Activated T-cell treated with anti-CD3 and anti-CD28 coated beads for 24 hours (primary cell): ENCODE measurements at places on chromosomes 7 and 10.

GRCh38 chr10:122388287-122388997, 13.9 kb downstream of the PLEKHA1 start:
- no peak for DNase-seq

- no peak for DNase-seq
Observed at GRCh38 chr7:22550514-22551030, 50.6 kb upstream of the STEAP1B start.

DNA sequence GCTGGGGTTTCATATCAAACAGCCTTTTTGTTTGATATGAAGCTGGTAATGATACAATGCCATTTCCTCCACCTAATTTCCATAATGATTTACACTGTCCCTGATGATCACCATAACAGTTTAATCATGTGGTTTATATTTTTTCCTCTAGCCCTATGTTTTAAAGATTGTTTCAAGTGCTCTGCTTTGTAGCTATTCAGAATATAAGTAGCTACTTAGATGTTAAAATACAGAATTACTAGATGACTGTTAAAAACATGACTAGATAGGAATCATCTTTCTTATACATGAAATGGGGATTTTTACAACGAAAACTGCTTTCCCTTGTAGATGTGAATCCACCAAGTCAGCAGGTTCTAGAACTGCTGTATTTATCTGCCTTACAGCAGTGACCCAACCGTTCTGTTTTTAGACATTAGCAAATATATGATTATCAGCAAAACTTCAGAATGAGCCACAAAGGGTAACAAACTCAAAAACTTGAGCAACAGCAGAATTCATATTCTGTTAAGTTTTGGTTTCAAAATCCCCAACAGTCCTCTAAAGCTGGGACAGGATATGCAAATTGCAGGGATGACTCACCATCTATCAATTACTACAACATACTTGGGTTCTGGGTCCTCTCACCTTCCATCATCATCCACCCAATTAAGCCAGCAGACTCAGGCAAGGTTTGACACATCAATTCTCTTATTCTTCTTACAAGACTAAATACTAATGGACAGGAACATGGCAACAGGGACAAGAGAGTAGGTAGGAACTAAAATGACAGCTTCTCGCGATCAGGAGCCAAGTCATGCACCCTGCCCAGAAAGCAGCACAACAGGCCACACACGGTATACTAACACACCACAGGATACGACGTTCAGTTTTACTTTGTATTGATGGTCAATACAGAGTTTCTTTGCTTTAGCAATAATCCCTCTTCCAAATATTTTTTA, 83.9 kb downstream of the PIP4K2A start:
- no peak for DNase-seq

DNA sequence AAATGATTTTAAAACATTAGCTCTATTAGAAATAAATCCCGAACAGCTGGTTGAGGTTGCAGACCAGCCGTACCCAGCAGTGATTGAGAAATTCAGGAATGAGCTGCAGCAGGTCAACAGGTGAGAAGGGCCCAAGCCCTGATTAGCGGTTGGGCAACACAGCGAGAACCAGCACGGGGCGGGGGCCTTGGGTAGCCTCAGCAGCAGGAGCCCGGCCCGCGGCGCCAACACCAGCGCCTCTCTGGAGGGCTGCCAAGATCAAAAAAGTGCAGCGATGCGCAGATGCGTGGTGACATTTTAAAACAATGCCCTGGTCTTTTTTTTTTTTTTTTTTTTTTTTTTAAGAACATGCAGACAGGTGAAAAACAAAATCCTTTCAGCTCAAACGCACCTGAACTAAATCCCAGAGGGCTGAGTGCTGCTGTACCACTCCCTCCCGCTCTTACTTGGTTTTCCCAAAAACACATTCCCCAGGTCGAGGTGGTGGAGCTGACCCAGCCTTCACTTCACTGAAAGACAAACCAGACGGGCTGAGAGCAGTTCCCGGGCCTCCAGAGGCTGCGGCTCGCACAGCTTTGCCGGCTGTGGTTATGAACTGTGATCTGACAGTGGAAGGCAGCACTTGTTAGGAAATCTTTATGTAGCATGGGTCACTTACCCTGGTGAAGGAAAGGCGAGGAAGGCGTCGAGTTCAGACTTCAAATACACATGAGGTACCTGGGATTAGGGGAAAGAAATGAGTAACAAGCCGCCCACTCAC, 579.4 kb downstream of the SDK1 start:
- no peak for DNase-seq

- no peak for DNase-seq
Observed at GRCh38 chr7:137446025-137446424, 102.5 kb upstream of the PTN start.

GRCh38 chr7:25460433-25460832, 232.1 kb upstream of the NPVF start:
- DNase-seq, result no peak

DNA sequence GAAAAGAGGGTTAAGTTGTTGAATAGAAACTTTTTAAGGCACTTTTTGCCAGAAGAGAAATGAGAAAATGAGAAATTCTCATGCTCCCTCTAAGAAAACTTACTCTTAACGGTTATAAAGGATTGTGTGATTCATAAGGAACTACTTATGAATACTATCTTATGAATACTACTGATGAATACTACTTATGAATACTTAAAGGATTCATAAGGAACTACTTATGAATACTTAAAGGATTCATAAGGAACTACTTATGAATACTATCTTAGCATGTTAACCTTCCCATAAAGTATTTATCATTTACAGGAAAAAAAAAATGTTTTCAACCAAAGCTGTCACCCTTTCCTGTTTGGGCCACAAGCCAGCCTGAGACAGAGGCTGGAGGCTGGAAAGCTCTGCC, 53.1 kb upstream of the UCN3 start:
- DNase-seq, result no peak

DNA sequence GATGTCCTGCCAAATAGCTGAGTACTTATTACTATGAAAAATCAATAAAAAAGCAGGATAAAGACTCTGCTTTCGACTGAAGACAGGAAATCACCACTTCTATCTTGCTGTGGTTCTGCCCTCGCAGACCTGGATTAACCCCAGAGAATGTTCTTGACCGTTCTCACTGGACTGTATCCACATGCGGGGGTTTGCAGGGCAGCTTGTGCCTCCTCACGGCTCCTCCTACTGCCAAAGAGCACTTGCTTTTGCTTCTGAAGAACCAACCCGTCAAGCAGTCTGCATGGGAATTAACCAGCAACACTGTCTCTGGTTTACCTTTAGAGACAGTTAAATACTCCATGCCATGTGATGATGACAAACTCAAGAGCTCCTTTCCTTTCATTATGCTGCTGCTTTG, 184.0 kb downstream of the GFRA1 start:
- no peak for DNase-seq

GRCh38 chr10:5563991-5564536, 39.3 kb downstream of the CALML3 start:
- DNase-seq, result peak; percentile 23

DNA sequence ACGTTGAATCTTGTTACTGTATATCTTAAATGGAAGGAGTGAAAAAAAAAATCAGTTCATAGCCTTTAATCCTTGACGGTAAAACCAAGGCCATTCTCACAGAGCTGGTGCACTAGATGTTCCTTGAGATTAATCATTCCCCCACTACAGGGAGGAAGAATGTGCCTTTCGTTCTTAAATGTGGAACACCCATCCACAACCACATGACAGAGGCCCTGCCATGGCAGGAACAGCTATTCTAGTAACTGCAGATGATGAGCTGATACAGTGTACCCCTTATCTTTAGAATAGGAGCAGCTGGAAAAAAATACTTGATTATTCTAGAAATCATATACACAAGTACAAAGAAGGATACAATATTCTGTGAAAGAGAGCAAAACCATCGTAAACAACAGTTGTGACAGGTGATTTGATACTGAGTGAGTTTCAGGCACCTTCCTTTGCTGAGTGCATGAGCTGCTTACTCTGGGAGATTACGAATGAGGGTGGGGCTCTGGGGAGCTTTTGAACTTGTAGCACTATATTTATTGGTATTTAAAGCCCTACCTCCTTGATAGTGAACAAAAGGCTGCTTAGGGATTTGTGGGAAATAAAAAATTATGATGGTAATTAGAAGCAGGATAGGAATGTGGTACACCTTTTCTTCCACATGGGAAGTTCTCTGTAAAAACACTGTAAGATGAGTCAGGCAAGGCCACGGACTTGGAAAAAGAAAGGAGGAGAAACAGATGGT, 244.4 kb upstream of the SLC26A5 start:
- no peak for DNase-seq

- DNase-seq, result no peak
Observed at GRCh38 chr7:99193527-99194220, 14.2 kb downstream of the KPNA7 start.

GRCh38 chr7:143514487-143514886, 36.8 kb downstream of the TAS2R41 start:
- no peak for DNase-seq

GRCh38 chr7:81761031-81761430, 8.8 kb downstream of the HGF start:
- DNase-seq, result no peak

- DNase-seq, result no peak
Observed at GRCh38 chr10:30431435-30431911, 2.5 kb upstream of the MAP3K8 start.

- no peak for DNase-seq
Observed at GRCh38 chr10:101744267-101744666, 31.6 kb downstream of the FGF8 start.

DNA sequence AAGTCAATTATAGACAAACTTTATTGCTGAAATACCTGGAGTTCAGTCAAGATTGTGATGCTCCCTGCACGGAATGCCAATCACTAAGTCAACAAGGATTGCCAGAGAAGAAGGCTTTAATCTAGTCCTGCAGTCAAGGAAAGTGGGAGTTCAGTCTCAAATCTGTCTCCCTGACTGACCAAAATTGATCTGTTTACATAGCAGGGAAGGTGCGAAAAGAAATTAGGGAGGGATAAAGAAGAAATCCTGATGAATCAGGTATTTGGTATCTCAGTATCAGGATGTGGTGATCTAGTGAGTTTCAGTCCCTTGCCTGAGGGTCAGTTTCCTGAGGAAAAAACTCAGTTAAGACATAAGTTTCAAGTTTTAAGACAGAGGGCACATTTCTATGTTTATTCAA, 2.1 kb upstream of the AKR1D1 start:
- no peak for DNase-seq

DNA sequence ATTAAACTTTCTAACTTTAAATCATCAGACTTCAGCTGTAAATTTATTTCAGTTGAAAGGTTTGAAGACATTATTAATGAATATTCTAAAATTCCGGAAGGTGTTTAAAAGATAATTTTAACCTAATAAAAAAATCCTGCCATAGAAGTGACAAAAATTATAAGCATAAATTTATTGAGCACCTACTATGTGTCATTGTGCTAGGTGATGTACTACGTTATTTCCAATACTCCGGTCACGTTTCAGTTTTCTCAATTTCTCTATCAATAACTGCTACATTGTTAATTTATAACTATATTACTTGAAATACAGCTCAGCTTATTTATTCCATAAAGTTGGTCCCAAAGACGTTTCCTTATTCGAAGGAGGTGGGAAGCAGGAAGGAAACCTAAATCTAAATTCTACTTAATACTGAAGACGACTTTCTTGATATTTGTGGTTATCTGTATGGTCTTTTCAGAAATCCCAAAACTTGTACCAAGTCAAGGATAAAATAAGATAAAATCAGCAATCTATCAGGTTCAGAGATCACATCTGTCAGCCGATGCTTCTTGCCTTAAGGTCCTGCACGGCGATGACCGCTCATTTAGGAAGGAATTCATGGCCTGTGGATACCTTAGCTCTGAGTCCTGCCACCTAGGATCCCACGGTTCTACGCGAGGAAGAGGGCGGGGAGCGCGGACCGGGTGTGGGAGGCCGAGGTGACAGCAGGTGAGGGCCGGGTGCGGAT, 1.2 kb upstream of the ZEB1 start:
- no peak for DNase-seq

- peak; percentile 4 for DNase-seq
Observed at GRCh38 chr7:33062023-33062781, at the start of gene NT5C3A. NT5C3A (minus strand) TSS chr7:33062776; CDS start chr7:33062705, 71 bp downstream.

GRCh38 chr7:15916681-15917380, 230.3 kb upstream of the MEOX2 start:
- DNase-seq, result no peak

GRCh38 chr7:32164341-32164996, 94.3 kb upstream of the PDE1C start:
- DNase-seq, result no peak
